ENCODE measurements at places on chromosomes 12 and 14. TPM values are rescaled to one million over a fixed set of nuclear protein-coding genes. Genes with fewer than 3 reads are reported as not detected.

The SINHCAF gene
- 38.5 TPM for polyA plus RNA-seq

DNA sequence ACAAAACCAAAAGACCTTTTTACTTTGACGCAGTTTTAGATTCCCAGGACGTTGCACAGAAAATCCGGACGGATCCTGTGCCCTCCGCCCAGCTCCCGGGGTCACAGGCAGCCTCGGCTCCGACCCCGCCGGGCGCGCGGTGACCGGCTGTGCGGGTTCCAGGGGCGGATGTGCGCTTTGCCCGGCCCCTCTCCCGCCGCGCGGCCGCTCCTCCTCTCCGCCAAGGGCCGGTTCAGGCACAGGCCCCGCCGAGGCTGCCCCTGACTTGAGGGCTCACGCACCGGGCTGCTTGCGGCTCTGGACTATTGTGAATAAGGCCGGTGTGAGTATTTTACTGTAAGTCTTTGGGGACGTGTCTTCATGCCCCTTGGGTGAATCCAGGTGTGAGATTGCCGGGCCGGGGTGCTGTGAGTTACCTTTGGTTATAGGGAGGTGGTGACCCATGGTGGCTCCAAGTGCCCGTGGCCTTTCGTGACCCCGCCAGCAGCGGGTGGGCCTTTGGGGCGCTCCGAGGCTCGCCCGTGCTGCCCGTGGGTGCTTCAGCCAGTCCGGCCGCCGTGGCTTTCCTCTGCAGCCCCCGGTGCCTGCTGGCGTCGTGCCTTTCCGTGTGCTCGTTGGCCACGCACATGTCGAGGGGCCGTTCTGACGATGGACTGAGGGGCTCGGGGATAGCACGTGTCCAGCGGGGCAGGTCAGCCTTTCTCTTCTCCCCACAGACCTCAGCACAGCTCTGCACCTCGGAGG is 45.9 kb downstream of the NOC4L start:
- peak; percentile 39 for DNase-seq

DNA sequence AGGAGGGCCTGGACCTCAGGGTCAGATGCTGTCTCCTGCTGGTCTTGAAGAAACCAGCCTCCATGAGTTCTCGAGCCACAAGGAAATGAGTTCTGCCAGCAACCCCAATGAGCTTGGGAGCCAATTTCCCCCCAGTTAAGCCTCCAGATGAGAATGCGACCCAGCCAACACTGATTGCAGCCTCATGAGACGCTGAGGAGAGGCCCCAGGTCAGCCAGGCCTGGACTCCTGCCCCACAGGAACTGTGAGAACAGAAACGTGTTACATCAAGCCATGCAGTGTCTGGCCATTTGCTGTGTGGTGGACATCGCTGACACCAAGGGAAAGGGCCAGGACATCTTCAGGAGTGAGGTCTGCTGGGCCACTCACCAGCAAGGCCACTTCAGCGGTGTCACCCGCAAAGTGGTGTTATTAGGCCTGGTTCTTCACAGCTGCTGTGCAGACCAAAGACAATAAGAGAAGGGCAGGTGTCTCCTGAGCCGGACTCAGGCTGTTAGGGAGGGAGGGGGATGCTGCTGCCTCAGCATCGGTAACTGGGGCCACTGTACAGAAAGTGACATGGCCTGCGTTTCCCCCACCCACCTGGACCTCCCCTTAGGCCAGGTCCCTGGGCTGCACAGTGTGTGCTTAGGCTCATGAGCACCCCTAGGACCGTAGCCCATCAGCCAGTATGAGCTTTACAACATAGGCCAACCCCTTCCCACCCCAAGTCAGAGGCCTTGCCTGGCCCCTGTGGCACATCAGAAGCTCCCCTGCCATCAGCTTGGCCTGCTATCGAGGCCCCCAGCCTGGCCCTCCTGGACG is 272.4 kb upstream of the RTL1 start:
- DNase-seq, result no peak

GRCh38 chr14:34439090-34439489 is 22.9 kb downstream of the SPTSSA start:
- DNase-seq, result no peak

GRCh38 chr14:81033698-81034240 is 78.3 kb downstream of the TSHR start:
- no peak for DNase-seq

DNA sequence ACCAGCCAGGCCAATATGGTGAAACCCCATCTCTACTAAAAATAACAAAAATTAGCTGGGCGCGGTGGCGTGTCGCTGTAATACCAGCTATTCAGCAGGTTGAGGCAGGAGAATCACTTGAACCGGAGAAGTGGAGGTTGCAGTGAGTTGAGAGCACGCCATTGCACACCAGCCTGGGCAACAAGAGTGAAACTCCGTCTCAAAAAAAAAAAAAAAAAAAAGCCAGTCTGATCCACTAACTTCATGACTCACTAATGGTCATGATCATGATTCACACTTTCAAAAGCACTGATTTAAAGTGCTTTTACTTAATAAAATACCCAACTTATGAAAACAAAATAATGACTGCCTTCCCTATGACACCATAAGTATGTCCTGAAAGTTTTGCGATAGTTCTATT is 38.4 kb upstream of the CPM start:
- DNase-seq, result peak; percentile 10

Measured in A549 (cell line).